Hippocampal formation (tissue), 2 donors: ENCODE measurements at places on chromosomes 6 and 20.

GRCh38 chr6:149844480-149844879, 19.7 kb downstream of the LRP11 start:
- no peak for DNase-seq

DNA sequence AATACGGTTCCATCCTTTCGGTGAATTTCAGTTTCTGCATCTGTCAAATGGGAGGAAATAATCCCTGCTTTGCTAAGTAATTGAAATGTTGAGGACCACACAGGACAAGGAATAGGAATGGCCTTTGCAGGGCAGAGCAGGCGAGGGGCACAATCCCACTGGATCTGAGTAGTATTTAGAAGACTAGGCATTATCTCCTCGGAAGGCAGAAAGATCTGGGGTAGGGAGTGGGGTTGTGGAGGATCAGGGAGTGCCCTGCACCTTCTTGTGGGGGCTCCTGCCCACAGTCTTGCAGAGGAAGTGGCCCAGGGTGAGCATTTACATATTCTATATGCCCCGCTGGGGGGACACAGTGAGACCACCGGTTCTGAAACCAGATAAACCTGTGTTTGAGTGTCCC, 87.1 kb upstream of the SIRPA start:
- no peak for DNase-seq

- DNase-seq, result no peak
Observed at GRCh38 chr6:105867277-105867676, 218.9 kb upstream of the PRDM1 start.

DNA sequence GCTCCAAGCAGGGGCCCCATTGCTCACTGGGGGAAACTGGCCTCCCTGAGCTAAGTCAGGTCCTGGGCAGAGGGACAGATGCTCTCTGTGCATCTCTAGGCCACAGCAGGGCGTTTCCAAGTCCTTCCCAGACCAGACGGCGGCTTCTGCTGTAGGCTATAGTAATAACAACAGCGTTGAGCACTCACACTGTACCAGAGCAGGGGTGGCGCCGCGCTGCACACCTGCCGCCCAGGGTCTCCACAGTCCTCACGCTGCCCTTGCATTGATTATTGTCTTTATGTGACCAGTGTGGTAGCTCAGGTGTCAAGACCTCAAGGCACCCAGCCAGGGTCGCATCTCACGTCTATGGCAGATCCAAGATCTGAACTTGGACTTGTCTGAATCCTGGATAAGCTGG, 14.9 kb upstream of the CCN5 start:
- DNase-seq, result no peak

DNA sequence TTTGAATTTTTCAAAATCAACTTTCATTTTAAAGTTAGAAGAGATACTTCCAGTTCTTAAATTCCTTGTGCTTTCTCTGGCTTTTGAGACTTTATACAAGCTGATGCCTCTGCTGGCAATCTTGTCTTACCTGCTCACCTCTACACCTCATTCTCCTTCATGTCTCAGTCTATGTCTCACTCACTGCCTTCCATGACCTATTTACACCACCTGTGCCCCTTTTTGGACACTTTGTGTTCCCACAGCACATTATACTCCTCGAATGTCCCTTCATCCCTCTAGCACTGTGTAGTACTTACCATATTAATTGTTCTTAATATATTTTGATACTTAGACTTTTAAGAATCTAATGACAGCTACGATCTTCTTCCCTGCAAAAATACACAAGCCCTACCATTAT, 15.3 kb downstream of the PHIP start:
- DNase-seq, result no peak

- no peak for DNase-seq
Observed at GRCh38 chr6:4370066-4370465, 234.7 kb upstream of the ECI2 start.

GRCh38 chr20:40781327-40782042, 92.4 kb upstream of the MAFB start:
- no peak for DNase-seq

GRCh38 chr6:22073516-22074198, 223.2 kb downstream of the PRL start:
- no peak for DNase-seq

- DNase-seq, result no peak
Observed at GRCh38 chr6:35283361-35283760, 14.3 kb upstream of the DEF6 start.

DNA sequence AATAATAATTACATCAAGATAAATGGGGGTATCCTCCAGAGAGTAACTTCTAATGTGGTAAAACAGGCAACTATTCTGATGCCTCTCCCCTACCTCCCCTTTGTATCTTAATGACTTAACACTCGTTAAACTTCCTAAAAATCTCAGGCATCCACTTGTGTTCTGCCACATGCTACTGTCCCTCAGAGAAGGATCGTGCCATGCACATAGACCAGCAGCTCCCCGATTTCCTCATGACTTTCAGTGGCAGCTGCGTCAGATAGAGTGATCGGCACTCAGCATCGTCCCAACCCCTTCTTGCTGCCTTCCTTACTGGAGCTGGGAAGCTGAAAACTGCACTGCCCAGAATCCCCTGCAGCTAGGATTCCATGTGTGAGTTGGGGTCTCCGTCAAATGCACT, 32.1 kb downstream of the RIPOR2 start:
- no peak for DNase-seq

DNA sequence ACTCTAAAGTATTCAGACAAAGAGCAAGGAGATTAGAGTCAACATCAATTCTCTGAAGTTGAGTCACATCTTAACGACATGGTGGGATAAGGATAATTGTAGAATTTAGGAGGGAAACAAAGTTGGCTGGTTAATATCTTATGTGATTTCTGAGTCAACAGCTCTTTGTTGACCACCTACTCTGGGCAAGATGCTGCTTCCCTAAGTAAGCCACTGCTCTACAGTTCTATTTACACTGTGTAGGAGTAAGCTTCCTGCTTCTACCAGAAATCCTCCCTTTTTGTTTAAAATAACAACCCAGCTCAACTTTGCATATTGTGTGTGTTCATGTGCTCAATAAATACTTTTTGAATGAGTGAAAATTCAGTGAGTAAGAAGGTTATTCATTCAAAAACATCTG, 3.1 kb downstream of the HS3ST5 start:
- no peak for DNase-seq

GRCh38 chr20:37936451-37936850, 33.5 kb downstream of the VSTM2L start:
- DNase-seq, result no peak

DNA sequence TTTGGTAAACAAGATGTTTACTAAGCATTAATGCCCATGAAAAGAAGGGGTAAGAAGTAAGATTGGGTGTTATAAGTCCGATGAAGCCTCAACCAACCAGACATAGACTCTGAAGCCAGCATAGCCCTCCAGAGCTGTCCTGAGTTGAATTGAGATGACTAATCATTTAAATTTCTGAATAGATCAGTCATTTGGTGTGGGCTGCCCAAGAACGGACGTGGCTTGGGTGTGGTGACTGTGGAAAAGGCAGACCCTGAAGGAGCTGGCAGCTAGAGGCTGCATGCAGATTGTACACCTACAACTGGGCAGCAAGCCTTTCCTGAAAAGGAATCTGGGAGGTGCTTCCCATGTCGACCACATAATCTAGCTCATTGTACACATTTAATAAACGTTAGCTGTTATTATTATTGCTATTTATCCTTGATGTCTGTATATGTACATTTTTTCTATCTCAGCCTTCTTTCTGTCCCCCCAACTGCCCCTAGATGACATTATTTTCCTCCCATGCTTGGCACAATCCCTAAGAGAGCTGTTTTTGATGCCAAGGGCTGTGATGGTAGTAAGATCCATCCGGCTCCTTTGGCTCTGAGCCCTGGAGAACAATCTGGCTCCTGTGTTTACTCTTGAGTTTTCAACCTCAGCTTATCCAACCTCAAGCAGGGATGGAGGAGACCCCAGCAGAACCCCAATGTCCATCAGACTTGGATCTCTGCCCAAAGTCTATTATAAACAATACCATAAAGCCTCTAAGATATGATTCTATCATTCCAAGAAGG, 57.6 kb upstream of the JAG1 start:
- no peak for DNase-seq

- DNase-seq, result no peak
Observed at GRCh38 chr6:112879920-112880413, 532.8 kb downstream of the RFPL4B start.
